ENCODE measurements at places on chromosomes 6 and 20. TPM values are rescaled to one million over a fixed set of nuclear protein-coding genes. Genes with fewer than 3 reads are reported as not detected.

DNA sequence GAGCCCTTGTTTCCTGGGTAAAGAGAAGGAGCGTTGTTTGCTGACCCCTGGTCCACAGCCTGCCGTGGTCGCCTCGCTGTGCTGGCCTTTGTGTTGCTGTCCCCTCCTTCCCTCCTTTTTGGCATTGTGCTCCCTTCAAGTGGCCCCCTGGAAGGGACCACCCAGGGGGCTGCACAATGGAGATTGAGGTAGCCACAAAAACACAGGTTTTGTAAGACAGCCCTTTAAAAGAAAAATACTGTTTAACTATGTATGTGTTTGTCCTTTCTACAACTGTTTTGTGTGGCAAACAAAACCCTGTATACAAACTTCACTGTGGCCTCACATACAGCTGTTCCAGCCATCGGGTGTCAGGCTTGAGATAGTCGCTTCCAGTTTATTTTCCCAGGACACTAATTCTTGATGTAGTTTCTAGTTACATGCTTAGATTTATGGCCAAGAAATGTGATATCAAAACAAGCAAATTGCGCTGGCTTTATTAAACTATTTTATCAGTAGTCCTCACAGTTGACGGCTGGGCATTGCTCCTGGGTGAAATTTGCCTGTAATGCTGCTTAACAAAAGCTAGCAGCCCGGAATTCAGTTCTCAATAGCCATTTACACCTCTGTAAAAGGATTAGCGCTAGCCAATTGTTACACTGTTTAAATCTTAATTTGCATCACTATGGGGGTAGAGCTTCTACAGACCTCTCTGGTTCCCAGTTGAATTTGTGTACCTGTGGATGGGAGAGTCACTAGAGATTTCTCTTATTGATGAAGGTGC, 64.1 kb downstream of the KIZ start:
- DNase-seq, result no peak

GRCh38 chr6:169045486-169045885, 208.2 kb downstream of the THBS2 start:
- DNase-seq, result no peak

DNA sequence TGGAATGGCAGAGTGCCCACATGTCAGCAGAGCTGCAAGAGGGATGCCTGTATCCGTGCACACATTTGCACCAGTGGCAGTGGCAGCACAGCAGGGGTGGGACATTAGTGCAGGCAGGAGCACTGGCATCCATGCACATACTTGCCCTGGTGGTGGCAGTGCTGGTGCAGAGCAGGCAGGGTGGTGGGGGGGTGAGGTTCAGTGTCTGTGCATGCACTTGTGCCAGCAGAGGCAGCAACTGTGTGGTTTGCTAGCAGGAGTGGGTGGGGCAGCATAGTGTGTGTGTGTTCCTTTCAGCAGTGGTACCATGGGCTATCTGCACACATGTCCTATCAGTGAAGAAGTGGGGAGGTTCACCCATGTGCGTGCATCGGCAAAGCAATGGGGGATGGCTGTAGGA, 151.6 kb downstream of the EPM2A start:
- no peak for DNase-seq

GRCh38 chr6:41098366-41098765, 25.6 kb downstream of the NFYA start:
- peak; percentile 67 for DNase-seq

DNA sequence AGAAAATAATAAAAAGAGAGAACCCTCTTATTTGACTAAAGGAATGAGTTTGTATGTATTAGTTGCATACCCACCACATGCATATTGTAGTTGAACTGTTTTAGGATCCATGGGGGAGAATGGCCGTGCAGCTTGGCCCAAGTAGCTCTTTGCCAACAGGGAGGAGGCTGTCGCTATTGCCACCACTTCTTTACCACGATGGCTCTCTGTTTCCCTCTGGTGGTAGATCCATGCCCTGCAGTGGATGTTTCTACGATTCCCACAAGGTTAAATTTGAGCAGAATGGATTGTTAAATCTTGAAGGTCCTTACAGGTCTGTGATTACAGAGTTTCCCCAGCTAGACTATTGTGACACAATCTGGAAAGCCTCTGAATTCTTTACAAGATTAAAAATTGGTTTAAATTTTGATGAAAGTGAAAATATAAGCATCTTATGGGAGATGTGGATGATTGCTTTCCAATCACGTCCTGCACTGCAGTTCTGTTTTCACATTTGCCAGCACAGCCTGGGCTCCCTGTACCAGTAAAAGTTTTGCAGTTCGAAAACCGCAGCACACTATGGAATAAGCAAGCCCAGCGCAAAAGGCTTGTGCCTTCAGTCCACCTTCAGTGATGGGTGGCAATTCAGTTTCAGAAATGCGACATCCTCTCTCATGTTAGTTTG, 34.4 kb upstream of the FNDC1 start:
- peak; percentile 79 for DNase-seq

Gene MAFB
- total RNA-seq, result 3.4 TPM

Gene TXLNB
- total RNA-seq, result 0.68 TPM

Gene KIAA1755
- 0.05 TPM for total RNA-seq

Measured in dermis blood vessel endothelial cell (primary cell).